ENCODE measurements at places on chromosomes 12 and 14.

- no peak for DNase-seq
Observed at GRCh38 chr12:55017416-55017925, 2.3 kb upstream of the NEUROD4 start.

- no peak for DNase-seq
Observed at GRCh38 chr12:93380480-93381121, 2.9 kb downstream of the NUDT4 start.

DNA sequence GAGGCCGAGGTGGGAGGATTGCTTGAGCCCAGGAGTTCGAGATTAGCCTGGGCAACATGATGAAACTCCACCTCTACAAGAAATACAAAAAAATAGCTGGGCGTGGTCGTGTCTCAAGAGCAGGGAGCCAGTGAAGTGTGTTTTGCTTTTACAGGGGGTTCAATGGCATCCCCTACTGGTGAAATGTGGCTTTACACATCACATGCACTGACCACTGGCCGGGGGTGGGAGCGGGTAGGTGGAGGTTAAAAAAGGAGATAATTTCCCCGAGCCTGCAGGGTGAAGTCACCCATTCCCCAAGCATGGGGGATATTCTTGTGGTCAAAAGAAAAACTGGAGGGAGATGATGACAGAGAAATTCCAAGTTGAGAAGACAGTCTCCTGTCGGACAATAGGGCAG lies 63.6 kb upstream of the PWP1 start:
- no peak for DNase-seq

- DNase-seq: no peak
Observed at GRCh38 chr12:12582895-12583303, 20.2 kb upstream of the DUSP16 start.

DNA sequence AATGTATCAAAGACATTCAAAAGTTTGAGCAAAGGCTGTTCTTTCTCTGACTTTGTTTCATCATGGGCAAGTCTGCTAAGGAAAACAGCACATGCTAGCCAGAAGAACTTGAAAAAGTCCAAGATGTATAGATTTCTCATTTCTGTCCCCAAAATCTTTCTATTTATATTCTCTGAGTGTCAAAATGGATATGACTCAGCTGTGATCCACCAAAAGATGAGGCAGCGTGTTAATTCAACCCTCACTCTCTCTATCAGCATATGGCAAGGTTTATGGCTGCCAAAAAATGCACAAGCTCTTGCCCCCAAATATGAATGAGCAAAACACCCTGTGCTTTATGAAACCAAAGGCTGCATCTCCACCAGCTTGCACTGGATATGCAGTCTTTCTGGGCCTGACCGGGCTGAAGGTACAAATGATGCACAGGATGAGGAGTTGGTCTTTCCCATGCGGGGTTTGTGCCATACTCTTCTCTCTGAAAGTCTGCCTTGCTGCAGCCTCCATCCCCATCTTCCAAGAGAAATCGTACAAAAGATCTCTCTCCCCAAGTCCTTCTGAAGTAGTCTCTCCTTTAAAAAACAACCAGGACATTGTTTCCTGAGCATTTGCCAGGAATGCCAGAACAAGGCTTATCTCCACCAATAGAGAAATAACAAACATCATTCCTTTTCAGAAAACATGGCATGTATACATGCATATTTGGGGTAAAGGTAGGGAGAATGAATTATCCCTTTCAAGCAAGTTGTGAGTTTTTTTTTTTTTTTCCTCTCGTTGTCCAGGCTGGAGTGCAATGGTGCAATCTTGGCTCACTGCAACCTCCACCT lies 203.4 kb downstream of the TMX1 start:
- DNase-seq: no peak

- no peak for DNase-seq
Observed at GRCh38 chr14:104704252-104704651, 14.8 kb downstream of the INF2 start.

DNA sequence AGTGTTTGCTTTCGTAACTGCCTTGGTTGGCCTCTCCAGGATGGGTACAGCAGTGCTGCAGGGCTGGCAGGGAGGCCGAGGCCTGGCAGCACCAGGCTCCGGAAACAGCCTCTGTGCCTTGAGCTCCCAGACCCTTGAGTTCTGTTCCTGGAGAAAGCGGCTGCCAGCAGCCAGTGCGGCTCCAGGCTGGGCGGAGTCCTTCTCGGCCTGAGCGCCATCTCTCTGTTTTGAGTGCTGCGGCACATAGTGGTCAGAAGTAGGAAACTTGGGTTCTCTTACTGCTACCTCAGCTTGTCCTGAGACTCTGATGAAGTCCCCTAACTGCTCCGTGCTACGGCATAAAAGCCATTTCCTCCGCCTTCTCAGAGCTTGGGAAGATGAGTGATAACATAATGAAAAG lies 65.9 kb downstream of the KCNA1 start:
- no peak for DNase-seq

DNA sequence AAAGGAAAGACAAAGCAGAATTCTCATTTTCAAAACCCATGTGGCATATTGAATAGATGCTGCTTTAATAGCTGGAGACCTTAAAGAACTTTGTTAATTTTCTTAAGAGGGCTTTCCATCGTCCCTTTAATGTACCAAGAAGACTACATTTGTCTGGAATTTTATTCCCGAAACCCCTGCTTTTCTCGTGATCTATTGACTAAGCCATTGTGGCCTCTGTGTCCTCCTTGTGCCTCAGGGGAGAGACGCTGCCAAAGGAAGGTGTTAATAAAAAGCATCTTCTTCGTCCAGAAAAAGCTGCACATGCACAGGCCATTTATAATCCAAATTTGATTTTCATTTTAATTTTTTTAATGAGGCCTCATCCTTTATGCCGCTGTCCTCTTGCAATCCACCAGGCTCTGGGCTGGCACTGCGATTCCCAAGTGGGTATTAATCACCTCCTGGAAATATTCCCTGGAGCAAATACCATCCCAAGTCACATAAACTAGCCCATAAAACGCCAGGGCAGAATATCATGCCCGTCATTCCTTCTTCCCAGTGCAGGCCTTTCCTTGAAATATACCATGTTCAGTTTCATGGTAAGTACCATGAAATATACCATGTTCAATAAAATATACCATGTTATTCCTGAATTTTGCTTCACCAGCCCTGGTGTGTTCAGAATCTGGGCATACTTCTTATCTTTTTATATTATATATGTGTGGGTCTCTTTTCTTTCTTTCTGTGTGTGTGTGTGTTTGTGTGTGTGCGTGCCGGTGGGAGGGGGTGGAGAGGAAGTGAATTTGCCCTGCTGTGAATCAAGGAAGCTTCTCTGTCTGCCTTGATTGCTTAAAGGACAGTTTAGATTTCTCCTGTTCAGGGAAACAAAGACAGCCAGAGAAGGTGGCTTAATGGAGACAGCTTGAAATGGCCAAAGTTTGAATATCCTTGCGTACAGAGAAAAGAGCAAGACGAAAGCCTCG lies 147.6 kb downstream of the PHETA1 start:
- DNase-seq: no peak

DNA sequence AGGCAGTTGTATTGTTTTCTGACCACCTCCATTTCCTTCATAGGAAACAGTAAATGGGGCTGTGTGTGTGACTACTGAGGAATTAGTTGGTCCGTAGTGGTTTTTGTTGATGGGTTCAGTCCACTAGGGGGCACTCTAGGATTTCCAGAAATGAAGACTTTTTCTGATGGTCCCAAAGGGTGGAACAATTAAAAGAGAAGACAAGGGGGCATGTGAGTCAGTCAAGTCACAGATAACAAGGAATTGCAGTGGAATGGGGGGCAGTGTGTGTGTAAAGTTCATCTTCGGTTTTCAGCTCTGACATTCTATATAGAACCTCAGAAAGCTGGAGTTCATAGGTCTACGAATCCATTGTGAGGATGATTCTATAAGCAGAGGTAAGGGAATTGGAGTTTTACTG lies 186.6 kb upstream of the OR4E1 start:
- DNase-seq: no peak

GRCh38 chr12:102966200-102966863 lies 8.9 kb downstream of the ASCL1 start:
- DNase-seq: no peak

DNA sequence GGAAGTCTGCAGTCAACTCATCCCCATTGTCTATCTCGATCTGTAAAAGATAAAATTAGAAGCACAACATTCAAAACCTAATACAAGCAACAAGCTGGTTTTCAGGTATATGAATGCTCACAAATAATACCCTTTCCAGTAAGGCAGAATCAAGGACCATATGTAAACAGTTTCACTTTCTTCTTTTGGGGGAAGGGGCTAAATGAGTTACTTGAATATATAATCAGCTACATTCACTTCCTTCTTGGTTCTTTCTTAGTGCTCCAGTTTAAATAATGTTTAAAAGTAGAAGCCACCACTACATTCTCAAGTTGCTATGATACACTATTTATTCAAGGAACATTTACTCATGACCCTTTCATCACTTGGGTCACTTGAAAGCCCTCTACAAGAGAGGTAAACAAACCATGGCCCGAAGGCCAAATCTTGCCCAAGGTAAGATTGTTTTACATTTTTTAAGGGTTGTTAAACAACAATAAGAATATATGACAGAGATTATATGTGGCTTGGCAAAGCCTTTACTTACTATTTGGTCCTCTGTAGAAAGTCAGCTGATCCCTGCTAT lies 10.3 kb downstream of the TWF1 start:
- no peak for DNase-seq

DNA sequence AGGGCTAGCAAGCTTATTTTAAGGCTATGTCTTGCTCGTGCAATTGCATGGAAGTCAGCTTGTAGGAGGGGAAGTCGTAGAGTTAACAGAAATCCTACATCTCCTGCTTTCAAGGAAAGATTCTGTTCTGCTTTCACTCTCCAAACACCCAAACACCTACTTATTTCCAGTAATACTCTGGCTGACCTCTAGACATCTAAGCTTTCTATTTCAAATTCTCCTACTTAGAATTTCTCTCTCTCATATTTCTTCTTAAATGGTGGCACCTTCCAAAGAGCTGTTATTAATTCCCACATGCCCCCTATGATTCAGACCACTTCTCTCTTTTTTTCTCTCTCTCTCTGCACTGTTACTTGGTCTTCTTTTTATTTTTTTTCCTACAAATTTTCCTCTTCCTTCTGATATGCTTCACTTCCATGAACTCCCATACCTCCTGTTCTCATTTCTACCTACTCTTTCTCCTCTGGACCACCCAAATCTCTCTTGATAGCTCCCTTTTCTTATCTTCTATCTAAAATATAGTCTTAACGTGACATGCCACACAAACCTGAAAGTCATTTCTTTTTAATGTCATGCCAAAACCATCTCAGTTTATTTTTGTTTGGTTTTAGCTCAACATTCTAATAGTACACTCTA lies 90.8 kb downstream of the RPS6KA5 start:
- no peak for DNase-seq

- no peak for DNase-seq
Observed at GRCh38 chr14:33792009-33792719, 158.7 kb downstream of the EGLN3 start.

- no peak for DNase-seq
Observed at GRCh38 chr14:68458840-68459469, 333.9 kb downstream of the ZFP36L1 start.

DNA sequence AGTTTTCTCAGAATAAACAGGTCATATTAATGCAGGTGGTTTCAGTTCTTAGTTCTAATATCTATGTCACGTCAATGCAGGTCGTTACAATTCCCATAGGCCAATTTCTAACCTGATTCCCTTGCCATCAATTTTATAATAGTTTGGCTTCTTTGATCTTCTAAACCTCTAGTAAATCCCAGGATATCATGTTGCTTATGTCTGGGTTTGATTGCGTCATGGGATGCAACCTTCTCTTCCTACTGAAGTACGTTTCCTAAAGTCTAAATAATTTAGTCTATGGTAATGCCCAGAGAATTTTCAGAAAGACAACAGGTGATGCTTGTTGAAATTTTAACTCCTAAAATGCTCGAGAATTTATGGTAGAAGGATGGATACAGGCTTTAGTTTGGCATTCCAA lies 19.2 kb downstream of the TAS2R7 start:
- no peak for DNase-seq

- DNase-seq: no peak
Observed at GRCh38 chr12:101875162-101875561, 2.2 kb upstream of the DRAM1 start.

- DNase-seq: no peak
Observed at GRCh38 chr14:63322897-63323573, 4.3 kb upstream of the GPHB5 start.

DNA sequence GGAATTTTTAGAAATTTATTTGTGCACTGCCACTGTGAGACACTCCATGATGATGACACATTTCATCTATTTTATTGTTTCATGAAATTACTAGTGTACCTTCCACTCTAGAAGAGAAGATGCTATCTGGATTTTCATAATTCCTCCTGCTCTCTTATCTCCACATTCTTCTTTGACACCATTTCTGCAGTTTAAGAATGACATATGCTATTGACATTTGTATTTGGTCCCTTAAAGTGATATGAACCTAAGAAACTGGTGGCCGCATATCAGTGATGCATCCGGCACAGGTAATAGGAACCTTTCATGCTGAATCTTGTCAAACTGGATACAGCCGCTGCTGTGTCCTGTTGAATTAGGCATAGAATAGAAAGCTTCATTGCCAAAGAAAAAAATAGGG lies 696.3 kb downstream of the TMEM121 start:
- no peak for DNase-seq

GRCh38 chr12:6211421-6211869 lies 11.2 kb downstream of the CD9 start:
- DNase-seq: no peak

DNA sequence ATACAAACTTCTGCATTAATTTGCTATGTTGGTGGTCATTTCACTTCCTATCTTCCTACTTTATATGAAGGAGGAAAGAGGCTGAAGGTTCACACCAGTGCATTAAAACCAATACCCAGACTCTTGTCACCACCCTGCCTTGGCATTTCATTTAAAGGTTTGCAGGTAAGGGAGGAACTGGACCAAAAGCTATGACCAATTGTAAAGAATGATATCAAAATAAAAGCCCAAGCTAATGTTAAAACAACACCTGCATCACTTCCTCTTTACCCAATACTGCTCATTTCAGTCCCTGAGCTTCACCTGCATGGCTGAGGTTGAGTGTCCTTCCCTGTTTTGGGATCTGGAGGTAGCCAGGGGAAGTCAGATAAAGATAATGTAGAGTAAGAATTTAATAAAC lies 47.2 kb upstream of the TMEM233 start:
- DNase-seq: no peak

DNA sequence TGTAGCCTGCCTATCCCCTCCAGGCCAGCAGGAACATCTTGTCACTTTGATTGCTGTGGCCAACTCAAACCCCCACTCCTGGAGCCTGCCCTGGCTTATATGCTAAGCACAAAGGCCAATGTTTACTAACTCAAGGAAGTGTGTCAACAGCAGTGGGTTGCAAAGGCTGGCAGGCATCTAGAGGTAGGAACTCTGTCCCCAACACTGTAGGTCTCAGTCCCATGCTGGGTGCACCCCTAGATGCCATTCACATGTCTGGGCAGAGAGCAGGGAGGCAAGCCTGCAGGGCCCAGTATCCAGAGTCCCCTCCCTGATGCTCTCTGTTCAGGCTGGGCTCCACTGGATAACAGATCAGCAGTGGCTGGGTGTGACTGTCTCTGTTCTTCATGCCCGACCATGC lies 1.6 kb upstream of the HPD start:
- DNase-seq: no peak
